Frontal cortex (tissue), 4 donors: ENCODE measurements at places on chromosomes 16 and 17. TPM values are rescaled to one million over a fixed set of nuclear protein-coding genes. Genes with fewer than 3 reads are reported as not detected.
A peak's percentile ranks its signal among the peaks of the same experiment; 100 is the strongest.

DNA sequence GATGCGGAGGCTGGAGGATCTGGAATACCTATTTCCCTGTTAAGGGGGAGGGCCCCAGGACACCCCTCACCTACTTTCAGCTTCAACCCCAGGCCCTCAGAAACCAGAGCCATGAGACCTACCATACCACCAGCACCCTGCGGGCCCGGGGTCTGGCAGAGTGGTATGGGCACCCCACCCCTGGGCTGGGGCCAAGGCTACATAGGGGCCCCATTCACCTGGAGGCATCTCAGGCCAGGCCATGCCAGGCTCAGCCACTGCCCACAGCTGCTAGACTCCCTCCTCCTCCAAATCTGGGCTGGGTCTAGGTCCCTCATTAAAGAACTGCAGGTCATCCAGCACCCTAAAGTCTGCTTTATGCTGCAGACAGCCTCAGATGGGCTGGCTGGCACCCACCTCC, 9.0 kb downstream of the FNDC8 start:
- DNase-seq, result no peak

GRCh38 chr17:14156689-14157088, 80.0 kb downstream of the CDRT15 start:
- no peak for DNase-seq

GRCh38 chr16:14304891-14305460, 233.9 kb downstream of the MRTFB start:
- no peak for DNase-seq

DNA sequence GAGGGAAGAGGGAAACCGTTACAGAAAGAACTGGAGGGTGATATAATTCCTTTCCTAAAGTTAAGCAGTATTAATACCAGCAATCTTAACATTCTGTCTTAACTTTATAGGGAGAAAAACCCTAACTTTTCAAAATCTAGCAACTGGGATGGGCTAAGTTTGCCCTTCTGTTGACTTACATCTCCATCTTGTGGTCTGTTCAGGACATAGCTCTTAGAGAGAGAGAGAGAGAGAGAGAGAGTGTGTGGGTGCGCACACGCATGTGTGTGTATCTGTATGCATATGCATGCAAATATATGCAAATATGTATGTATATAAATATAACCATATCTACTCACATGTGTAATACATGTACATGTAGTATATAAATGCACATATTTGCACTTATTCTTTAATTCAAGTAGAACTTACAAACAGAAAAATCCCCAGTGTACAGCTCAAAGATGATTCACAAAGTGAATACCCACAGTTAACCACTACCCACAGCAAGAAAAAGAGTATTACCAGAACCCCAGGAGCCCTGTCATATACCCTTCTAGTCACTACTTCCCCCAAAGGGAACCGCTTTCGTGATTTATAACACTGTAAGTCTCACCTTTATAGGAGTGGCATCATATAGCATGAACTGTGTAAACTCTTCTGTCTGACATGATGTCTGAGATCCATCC, 46.5 kb downstream of the STX8 start:
- DNase-seq, result no peak

GRCh38 chr17:21075739-21076085, 32.9 kb upstream of the USP22 start:
- peak; percentile 26 for DNase-seq

- peak; percentile 66 for DNase-seq
These were observed 1.4 kb downstream of the AXIN2 start for GRCh38 chr17:65559804-65560627.

GRCh38 chr16:72502594-72503005, 330.6 kb upstream of the PMFBP1 start:
- no peak for DNase-seq

- DNase-seq, result no peak
These were observed at the start of gene UMOD for GRCh38 chr16:20352615-20353014. Gene UMOD (minus strand): TSS chr16:20352715. CDS start chr16:20350737, 1,978 bp downstream.

GRCh38 chr17:77869041-77869599, 89.4 kb upstream of the TNRC6C start:
- DNase-seq, result no peak

- no peak for DNase-seq
These were observed 262.1 kb upstream of the MAF start for GRCh38 chr16:79862601-79863000.

DNA sequence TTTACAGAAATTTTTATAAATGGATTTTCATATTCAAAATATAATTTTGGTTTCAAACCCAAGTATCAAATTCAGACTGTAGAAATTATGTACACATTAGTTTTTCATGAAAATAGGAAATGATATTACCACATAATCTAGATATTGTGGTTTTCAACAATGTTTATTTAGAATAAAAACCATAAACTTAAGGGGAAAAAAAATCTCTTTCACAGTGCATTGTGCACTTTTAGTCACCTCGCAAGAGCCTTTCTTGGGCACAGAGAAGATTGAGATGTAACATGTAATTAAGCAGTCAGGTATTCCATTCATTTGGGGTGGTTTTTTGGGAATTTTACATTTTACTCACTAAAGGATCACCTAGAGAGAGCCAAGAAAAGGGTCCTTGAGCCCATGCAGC, 104.0 kb downstream of the TANC2 start:
- DNase-seq, result no peak

DNA sequence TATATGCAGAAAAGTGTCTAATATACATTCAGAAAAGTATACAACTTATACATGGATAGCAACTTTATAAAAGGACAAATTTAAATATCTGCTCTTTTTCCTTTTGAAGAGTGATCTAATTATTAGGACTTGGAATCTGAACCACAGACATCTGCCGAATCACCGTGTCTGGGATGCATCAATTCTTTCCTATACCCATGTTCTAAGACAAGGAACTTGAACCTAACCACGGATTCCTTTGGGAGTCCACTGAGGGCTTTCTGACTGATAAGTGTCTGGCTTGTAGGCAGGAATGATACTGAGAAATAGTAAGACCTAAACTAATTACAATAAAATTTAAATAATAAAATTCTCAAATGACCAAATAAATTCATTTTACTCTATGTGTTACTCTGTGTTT, 54.2 kb downstream of the NDEL1 start:
- no peak for DNase-seq

GRCh38 chr16:81265658-81266451, 27.4 kb downstream of the BCO1 start:
- DNase-seq, result no peak

- DNase-seq, result peak; percentile 7
These were observed 4.5 kb upstream of the KATNB1 start for GRCh38 chr16:57730771-57731730.

GRCh38 chr17:78131172-78132083, 857 bp downstream of the TMC8 start:
- peak; percentile 74 for DNase-seq

DNA sequence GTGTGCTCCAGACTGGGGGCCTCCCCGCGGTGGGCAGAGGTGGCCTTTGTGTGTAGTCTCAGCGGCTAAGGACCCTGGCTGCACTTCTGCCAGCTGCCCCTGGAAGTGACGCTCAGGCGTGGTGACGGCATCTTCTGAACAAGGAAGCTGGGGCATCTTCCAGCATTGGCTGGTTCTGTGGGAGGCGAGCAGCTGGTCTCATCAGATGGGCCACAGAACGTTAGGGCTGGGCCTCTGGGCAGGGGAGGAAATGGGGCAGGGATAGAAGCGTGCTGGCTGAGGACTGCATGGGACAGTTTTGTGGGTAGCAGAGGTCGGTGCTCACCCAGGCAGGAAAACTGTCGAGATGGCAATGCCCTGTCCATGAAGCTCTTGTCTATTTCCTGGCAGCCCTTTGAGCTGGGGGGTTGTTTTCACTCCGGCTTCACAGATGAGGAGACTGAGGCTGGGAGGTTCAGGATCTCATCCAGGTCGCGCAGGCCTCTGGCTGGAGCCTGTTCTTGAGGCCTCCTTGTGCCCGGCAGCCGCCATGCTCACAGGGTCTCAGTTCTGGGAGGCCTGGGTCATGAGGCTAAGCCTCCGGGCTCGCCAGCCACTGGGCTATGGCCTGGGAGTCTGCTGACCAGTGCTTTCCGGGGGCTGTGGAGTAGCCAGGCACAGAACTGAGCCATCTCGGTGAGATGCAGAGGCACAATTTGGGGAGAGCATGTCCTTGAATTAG, 16.3 kb downstream of the IRF8 start:
- no peak for DNase-seq

- no peak for DNase-seq
These were observed 8.8 kb downstream of the IL21R start for GRCh38 chr16:27410761-27411160.

DNA sequence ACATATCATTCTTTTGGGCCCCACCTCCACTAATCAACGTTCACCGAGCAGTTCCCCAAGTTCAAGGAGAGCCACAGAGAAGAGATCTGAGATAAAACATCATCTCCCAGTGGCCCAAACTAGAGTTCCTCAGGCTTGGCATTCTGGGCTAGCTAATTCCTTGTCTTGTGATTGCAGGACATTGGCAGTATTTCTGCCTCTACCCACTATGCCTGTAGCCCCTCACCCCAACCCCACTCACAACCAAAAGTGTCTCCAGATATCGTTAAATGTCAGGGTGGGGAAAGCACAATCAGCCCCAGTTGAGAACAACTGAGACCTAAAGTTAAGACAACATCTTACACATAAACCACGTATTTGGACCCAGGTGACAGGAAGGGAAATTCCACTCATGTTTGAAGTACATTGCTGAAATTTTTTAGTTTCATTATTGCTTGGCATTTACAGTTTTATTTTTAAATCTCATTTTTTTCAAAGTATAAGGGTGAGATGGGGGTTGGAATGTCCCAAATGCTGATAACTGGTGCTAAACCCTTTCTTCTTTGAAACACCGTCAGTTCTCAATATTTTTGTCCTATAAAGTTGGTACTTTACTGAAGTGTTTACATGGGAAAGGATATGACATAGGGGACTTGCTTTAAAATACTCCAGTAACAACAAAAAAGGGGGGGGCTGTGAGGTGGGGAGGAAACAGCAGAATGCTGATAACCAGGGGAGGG, 13.6 kb downstream of the ZC3H7A start:
- DNase-seq, result no peak

MYOCD gene
- 0.41 TPM for total RNA-seq

C1QTNF8 gene
- total RNA-seq, result not detected

CDH16 gene
- not detected for total RNA-seq

CTRB1 gene
- total RNA-seq, result not detected

IL21R gene
- 0.41 TPM for total RNA-seq

IRX3 gene
- under 0.01 TPM for total RNA-seq

TRPV3 gene
- total RNA-seq, result 0.82 TPM

CRHR1 gene
- 3.7 TPM for total RNA-seq

HSF4 gene
- total RNA-seq, result 3.7 TPM

LLGL1 gene
- 30.2 TPM for total RNA-seq

NOTUM gene
- total RNA-seq, result under 0.01 TPM

STAT5B gene
- total RNA-seq, result 17.5 TPM

ABCA10 gene
- total RNA-seq, result 4.1 TPM

RASD1 gene
- total RNA-seq, result 11.0 TPM

CNGB1 gene
- total RNA-seq, result 1.2 TPM
